ENCODE measurements at places on chromosomes 1 and 21.
A peak's percentile ranks its signal among the peaks of the same experiment; 100 is the strongest.

DNA sequence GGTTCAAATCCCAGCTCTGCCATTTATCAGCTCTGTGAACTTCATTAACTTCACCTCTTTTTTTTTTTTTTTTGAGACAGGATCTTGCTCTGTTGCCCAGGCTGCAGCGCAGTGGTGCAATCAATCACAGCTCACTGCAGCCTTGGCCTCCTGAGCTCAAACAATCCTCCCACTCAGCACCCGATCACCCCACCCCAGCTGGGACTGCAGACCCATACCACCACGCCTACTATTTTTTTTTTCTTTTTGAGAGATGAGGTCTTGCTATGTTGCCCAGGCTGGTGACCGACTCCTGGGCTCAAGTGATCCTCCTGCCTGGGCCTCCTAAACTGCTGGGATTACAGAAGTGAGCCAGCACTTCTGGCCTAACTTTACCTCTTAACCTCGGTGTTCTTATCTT, 2.2 kb upstream of the TRIT1 start:
- DNase-seq = no peak

- DNase-seq = no peak
Observed at GRCh38 chr1:206114692-206115640, 2.2 kb downstream of the AVPR1B start.

DNA sequence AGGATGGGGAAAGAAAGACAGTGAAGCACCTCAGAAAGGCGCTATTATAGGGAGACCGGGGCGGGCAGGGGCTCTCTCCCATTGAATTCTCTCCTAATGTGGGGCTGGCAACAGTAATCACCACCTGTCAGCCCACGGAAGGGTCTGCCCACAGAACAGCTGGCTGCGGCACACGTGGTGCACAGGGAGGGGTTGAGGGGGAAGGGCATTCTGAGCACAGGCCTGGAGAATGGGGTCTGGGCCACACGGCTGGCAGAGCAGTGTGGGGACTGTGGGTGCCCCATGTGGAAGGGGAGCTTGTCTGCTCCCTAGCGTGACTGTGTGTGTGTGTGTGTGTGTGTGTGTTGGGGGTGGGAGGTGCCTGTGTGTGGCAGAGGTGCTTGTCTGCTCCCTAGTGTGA, 4.1 kb downstream of the OLFML3 start:
- DNase-seq = no peak

DNA sequence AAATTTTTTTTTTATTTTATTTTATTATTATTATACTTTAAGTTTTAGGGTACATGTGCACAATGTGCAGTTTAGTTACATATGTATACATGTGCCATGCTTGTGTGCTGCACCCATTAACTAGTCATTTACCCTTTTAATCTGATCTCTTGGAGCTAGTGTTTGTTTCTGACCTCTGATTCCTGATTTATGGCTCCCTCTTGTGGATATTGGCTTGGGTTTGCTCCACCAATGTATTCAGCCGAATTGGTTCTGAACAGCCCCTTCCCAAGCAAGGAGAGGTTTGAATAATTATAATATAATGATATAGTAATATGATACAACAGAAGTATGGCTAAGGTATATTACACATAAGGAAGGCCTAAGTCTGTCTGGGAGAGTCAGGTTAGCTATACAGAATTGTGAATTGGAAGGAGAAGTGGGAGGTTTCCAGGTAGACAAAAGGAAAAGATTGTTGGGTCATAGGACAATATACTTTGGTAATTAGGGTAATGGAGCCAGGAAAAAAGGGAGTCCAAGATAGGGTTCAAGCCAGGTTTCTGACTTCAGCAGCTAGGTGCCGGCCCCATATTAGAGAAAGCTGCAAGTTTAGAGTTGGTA, 53.1 kb upstream of the HMCN1 start:
- DNase-seq = peak; percentile 33

DNA sequence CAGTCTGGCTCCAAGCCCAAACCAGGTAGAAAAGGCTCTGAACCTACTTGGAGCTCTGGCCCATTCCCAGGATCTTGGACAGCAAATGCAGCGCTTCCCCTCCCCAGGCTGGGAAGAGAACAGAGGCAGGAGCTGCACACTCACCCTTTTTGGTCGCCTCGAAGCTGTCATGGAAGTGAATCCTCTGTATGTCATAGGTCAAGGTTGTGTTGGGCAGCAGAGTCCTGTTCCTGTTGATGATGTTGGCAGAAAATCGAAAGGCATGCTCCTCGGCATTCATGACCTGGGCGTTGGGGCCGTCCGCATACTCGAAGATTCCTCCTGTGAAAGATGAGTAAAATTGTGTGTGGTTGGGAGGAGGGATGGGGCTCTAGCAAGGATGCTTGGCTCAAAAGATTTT, 143.5 kb downstream of the GRIK3 start:
- DNase-seq = no peak

DNA sequence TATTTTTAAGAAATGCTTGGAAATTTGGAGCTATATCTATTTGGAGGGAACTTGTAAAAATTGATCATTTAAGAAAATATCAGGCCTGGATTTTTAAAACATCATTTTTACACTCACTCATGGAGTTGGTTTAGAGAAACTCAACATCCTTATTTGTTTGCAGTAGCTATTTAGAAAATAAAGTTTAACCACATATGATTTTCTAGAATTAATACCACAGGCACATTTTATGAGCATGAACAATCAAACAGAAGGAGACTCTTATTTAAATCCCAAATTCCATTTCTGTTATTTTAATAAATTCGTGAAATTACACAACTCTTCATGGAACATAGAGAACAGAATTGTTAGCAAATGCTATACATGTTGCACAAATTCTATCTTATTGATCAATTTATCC, 3.2 kb downstream of the CDKN2C start:
- DNase-seq = no peak

DNA sequence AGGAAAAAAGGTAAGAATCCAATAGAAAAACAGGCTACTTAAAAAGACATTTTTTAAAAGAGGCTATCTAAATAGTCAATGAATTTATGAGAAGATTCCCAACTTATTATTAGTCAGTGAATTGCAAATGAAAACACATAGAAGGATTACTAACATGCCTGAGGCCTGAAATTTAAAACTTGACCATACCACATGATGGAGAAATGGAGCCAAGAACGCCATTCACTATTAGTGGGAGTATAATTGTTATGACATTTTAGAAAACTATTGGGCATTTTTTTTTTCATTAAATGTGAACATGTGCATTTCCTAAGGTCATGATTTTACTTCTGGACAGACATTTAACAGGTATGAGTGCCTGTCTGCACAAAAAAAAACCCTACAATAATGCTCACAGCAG, 24.8 kb upstream of the OR2B11 start:
- DNase-seq = no peak

GRCh38 chr1:155226188-155226909, 17.9 kb downstream of the MTX1 start:
- peak; percentile 83 for DNase-seq

GRCh38 chr1:167333124-167333523, 112.4 kb downstream of the POU2F1 start:
- no peak for DNase-seq

- DNase-seq = no peak
Observed at GRCh38 chr1:151975311-151976014, 18.2 kb downstream of the S100A10 start.

DNA sequence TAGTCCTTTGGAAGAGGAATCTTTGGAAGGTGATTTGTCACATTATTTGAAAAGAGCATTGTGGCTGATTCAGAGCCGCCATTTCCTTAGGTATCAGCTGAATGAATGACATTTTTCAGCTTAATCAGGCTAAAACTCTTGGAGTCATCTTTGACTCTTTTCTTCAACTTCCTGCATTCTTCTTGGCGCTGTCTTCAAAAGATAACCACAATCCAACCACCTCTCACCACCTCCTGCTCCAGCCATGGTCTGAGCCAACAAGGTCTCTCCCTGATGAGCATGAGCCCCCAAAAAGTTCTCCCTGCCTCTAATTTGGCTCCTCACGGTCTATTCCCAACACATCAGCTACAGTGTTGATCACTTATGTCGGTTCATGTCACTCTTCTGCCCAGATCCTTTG, 297.6 kb upstream of the RUNX1 start:
- no peak for DNase-seq

DNA sequence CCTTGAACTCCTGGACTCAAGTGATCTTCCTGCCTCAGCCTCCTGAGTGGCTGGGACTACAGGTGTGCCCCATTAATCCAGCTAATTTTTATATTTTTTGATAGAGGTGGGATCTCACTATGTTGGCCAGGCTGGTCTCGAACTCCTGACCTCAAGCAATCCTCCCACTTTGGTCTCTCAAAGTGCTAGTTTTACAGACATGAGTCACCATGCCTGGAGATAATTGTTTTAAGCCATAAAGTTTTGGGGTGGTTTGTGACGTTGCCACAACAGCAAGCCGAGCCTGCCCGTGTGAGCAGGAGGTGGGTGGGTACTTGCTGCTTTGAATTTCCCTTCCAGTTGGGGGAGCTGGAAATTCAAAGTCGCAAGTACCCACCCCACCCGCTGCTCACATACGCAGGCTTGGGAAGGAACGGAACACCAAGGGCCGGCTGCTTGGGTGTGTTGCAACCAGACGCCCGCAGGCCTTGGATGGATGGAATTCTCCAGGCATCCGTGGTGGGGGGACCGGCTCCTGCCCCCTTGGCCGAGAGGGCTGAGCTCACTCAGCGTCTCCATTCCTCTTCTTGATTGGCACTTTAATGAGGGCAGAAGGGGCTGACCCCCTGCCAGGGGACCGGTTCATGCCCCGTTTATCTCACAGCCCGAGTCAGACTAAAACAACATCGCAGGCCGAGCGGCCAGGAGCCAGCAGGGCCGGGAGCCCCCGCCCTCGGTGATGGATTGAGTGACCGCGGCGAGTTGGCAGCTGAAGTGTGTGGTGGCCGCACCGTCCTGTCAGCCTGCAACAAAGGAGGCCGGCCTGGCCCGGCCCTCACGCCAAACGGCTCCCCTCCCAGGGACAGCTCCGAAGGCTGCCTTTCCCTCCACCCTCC, 78.1 kb downstream of the DHRS3 start:
- DNase-seq = no peak

DNA sequence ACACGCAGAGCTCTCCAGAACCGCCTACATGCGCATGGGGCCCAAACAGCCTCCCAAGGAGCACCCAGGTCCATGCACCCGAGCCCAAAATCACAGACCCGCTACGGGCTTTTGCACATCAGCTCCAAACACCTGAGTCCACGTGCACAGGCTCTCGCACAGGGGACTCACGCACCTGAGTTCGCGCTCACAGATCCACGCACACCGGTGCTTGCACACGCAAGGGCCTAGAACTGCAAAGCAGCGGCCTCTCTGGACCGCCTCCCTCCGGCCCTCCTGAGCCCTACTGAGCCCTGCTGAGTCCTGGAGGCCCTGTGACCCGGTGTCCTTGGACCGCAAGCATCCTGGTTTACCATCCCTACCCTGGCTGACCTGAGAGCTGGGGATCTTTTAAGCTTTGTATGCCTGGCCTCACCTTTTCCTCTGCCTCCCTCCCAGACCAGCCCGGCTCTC, 8.3 kb downstream of the OLIG2 start:
- DNase-seq = no peak

DNA sequence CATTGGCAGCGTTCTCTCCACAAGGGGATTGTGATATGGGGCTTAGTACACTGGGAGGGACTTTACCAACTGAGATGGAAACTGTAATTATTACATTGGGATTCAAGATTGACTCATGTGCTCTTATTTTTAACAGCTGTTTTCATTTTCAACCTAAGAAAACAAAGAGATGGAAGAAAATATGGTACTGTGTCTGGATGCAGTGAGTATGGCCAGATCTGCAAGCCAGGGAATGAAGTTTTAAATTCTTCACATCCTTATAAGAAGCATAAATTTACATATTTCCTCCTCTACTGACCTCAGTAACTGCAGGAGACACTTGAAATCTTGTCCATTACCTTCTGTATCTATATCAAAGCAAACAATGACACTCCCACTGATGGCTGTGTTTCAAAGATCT, 81.5 kb upstream of the EDEM3 start:
- DNase-seq = no peak

DNA sequence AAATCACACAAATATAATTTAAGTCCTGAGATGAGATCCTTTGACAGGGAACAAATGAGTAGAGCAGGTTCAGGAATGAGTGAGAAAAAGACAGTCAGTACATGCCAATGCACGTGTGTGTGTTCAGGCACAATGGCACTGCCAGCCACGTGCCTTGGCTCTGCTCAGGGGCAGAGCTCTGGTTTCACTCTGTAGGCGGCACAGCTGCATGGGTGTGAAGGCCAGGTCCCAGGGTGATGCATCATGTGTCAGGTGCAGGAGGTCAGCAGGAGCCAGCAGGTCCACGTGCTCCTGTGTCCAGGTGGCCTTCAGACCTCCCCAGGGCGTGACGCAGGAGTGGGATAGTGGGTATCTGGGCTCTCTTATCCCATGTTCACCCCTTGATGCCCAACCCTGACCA, 386.1 kb downstream of the KCNH1 start:
- DNase-seq = no peak

DNA sequence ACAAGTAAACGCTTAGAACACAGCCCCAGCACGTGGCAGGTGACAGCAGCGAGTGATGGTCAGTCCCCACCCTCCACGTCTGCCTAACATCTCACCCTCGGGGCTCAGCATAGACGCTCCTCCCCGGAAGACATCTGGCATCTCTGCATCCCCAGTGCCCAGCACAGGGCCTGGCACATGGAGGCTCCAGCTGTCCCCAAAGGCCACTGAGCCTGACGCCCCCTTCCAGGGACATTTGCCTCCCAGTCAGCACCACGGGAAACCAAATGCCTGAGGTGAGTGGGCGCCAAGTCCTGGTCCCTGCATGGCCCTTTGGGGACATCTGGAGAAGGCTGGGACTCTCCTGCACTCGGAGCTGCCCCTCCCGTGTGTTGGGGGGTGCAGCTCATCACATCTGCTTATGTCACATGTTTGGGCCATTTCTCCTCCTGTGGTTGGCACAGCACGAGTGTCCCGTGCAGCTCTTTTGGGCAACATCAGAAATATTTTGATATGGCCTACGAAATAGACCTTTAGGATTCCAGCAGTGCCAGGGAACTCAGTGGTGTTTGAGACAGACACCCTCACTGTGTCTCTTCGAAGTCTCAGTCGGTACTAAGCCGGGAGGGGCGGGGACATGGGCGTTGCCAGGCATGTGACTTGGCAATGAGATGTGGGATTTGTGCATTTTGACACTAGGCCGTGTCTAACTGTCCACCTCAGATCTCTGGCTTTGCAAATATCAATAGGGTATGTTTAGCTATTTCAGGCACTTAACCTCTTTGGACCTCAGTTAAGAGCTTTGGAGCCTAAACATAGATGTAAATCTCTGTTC, 315.0 kb downstream of the PTPRU start:
- DNase-seq = no peak

- no peak for DNase-seq
Observed at GRCh38 chr1:12171206-12172041, 4.6 kb downstream of the TNFRSF1B start.

DNA sequence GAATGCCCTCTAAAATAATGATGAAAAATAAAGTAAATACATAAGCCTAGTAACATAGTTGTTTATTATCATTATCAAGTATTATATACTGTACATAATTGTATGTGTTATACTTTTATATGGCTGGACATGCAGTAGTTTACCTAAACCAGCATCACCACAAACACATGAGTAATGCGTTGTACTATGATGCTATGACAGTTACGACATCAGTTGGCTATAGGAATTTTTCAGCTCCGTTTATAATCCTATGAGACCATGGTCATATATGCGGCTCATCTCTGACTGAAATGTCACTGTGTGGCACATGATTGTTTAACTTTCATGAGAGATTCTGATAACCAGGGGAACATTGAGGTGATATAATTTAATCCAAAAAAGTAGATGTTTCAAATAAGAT, 352.1 kb downstream of the ST6GALNAC3 start:
- no peak for DNase-seq

Data from SHP77 treated with DMSO at 0.1 percent for 48 hours (cell line).